ENCODE measurements at places on chromosomes 4 and X.
A peak's percentile ranks its signal among the peaks of the same experiment; 100 is the strongest.

- DNase-seq = peak; percentile 1
Measured at GRCh38 chrX:105117621-105118020, 102.9 kb downstream of the TEX13A start.

DNA sequence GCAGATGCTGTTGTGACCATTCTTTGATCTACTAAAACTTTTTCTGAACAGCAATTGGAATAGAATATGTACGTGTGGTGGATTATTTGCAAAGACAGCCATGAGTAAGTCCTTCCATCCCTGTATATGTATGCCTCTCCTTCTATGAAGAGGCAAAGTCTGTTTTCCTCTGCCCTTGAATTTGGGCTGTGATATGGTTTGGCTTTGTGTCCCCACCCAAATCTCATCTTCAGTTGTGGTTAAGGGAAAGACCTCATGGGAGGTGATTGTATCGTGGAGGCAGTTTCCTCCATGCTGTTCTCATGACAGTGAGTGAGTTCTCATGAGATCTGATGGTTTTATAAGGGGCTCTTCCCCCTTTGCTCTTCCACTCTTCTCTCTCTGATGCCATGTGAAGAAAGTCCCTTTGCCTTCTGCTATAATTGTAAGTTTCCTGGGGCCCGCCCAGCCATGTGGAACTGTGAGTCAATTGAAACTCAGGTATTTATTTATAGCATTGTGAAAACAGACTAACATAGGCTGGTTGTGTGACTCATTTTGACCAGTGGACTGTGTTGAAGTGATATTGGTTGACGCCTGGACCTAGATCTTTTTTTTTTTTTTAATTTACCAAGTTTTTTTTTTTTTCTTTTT lies 108.3 kb upstream of the CAMK2D start:
- no peak for DNase-seq

DNA sequence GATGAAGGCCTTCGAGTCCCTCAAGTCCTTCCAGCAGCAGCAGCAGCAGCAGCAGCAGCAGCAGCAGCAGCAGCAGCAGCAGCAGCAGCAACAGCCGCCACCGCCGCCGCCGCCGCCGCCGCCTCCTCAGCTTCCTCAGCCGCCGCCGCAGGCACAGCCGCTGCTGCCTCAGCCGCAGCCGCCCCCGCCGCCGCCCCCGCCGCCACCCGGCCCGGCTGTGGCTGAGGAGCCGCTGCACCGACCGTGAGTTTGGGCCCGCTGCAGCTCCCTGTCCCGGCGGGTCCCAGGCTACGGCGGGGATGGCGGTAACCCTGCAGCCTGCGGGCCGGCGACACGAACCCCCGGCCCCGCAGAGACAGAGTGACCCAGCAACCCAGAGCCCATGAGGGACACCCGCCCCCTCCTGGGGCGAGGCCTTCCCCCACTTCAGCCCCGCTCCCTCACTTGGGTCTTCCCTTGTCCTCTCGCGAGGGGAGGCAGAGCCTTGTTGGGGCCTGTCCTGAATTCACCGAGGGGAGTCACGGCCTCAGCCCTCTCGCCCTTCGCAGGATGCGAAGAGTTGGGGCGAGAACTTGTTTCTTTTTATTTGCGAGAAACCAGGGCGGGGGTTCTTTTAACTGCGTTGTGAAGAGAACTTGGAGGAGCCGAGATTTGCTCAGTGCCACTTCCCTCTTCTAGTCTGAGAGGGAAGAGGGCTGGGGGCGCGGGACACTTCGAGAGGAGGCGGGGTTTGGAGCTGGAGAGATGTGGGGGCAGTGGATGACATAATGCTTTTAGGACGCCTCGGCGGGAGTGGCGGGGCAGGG lies 568 bp downstream of the HTT start:
- peak; percentile 30 for DNase-seq

DNA sequence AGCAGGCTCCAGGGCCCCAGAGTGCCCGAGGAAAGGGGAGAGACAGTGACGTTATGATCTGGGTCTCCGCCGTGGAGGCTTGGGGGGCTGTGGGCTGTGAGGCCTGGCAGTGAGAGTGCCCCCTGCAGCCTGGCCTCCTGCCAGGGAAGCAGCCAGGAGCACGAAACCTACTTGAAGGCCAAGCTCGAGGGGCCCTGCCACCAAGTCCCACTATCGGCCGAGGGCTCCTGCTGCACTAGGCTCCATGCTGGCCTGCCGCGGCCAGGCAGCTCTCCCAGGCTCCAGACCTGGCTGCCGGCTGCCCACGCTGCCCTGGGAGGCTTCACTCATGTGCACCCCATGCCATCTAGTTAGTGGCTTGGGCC lies 18.7 kb downstream of the FLNA start:
- no peak for DNase-seq

DNA sequence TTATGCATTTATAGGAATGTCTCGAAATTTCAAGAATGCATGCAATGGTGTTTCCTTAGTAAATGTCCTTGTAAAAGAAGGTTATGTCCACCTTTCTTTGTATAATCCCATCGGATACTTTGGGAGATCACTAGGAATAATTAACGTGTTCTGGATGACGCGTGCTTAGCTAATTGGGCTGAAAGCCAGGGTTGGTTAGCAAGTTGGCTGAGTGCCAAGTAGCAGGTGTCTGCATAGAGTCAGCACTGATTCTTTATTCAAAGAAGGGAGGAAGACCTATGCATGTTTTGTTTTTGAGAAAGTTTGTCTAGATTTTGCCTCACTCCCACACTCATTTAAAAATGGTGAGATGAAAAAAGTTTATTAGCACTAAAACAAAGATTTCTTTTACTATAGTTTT lies 144.6 kb downstream of the SOX3 start:
- no peak for DNase-seq

DNA sequence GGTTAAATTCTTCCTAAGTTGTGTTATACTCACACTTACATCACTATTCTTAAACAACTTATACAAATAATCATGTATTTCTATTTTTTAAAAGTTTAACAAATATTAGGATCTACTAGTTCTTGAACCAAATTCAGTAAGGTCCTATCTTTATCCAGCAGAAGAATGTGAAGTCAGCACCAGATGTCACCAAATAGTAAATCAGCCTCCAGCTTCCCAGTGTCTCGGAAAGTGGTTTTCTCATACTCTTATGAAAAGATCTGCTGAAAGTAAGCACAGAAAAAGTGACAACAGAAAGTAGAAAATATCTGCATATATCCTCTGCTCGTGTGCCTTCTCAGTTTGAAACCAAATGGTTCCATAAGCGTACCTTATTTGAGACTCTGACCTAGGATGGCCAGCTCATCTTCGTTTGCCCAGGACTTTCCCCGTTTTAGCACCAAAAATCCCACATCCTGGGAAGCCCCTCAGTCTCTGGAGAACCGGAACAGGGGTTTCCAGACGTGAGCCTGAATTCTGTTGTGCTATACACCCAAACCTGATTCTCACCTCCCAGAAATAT lies 98.0 kb upstream of the DCLK2 start:
- no peak for DNase-seq

DNA sequence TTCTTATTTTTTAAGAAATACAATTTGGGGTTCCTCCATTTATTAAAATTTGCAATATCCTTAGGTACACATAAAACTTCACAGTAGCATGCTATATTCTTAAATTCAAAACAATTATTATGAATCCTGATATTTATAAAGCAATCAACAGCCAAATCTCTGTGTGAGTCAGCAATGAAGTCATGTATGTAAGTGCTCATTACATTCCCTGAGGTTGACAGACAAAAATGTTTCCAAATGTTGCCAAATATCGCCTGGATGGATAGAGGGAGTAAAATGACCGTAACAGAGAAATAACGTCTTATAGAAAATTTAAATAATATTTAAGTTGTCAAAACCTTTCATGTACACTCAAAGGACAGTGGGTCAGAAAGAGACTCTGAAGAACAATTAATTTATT lies 220.0 kb downstream of the PCDH18 start:
- no peak for DNase-seq

DNA sequence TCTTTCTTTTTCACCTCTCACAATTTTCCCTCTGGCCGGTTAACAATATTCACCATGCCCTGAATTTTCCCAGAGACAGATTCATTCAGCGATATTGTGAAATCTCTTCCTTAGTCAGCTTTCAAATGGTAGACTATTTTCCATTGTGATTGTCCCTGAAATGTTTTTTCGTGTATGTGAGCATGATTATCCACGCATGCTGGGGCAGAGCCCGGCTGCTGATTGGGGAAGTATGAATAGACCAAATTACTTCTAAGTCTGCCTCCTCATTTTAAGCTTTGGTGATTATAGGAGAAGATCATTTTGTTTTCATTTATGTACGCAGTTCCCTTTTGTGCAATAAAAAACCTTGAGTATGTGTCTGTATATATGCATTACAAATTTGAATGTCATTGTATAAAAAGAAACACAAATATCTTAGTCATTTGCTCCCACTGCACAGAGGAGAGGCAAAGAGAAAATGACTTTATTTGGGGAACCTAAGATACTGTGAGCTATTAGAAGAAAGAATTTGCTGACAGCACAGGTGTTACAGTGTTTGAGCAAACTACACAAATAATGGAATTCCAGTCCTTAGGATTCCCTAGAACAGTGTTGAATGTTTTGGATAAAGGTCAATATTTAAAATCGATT lies 11.3 kb downstream of the DTHD1 start:
- DNase-seq = no peak

DNA sequence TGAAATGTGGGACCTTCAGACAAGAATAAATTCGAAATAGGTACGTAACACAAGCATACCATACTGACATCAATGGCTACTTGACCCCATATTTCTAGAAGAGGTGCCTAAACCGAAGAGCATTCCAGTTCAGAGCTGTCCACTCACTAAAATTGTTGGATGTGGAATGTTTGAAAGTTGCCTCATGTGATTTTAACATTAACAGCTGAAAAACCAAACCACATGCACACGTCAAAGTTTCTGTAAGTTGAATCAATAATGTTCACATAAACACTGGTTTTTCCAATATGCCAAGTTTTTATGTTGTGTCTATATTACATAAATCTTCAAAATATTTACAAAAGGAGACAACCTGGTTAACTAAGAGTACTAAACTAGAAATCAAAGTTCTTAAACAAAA lies 3.5 kb downstream of the UBE2D3 start:
- no peak for DNase-seq

- no peak for DNase-seq
Measured at GRCh38 chr4:185282968-185283367, 73.6 kb downstream of the SNX25 start.

- DNase-seq = no peak
Measured at GRCh38 chr4:58617226-58617625, 1507.0 kb upstream of the IGFBP7 start.

- DNase-seq = no peak
Measured at GRCh38 chr4:179372746-179373145, 1930.5 kb upstream of the AGA start.

DNA sequence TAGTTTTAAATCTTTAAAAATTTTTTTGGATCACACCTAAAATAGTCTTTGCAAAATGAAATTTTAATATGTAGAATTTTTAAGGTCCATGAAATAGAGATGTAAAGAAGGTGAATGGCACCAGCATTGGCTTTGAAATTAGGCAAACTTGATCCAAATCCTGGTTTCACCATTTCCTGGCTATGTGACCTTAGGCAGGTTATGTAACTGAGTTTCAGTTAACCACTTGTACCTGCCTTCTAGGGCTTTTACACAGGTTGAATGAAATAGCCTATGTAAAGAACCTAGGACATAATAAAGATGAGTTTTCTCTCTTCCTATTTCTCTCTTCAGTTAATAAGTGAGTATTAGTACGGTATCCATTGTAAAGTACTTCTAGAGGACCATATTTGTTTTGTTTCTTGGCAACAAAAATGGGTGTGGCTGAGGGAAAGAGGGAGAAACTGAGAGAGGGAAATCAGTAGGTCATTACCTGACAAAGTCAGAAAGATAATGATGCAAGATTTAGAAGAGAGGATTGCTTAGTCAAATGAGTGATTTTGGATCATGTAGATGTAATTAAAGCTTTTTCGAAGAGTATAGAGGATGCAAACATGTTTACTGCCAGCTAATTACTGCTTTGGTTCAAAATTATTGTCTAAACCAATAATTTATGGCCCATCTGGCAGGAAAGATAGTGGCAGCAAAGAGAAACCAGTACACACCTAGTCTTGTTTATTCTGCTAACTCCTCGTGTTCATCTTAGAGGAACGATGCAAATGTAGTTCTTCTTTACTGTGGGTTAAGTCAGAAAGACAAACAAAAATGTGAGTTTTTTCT lies 81.9 kb downstream of the PDLIM5 start:
- DNase-seq = no peak

- no peak for DNase-seq
Measured at GRCh38 chr4:138086611-138087041, 155.5 kb downstream of the SLC7A11 start.

GRCh38 chr4:72357908-72358307 lies 211.1 kb downstream of the ADAMTS3 start:
- no peak for DNase-seq

DNA sequence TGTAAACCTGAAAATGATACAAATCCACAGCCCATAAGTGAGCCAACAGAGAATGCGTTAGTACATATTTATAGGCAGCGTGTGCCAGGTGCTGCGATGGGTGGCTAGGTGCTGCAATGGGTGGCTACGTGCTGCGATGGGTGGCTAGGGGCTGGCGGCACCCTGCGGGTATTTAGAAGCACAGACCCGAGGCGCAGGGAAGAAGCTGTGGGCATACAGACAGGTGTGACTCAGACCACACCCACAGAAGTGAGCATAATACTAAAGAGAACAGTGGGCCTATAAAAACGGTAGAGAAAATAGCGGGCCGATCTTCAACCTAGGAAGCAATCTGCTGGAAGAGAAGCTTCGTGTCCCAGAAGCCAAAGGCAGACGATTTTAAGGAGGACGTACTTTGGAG lies 81.1 kb downstream of the FAT1 start:
- no peak for DNase-seq

- no peak for DNase-seq
Measured at GRCh38 chr4:169060391-169061091, 50.5 kb upstream of the CBR4 start.

GRCh38 chr4:181504924-181505323 lies 738.3 kb upstream of the TENM3 start:
- DNase-seq = no peak

Measured in HL-60 (cell line).